ENCODE measurements at places on chromosomes 1 and 21.

GRCh38 chr1:5632224-5632623, 360.0 kb downstream of the NPHP4 start:
- DNase-seq: no peak

GRCh38 chr1:24557711-24558131, 1.8 kb downstream of the NCMAP start:
- no peak for DNase-seq

DNA sequence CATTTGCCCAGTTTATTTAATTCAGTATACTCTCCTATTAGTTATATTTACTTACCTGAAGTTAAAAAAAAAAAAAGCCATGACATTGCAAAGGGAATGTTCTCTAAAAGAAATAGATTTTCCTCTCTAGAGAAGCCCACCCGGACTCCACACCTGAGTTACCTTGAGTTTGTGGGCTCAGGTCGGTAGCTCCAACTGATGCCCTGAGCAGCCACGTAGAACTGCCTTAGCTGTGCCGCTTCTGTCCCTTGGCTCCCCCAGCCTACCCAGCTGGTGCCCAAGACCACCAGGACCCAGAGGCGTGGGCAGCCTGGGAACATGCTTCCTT, 250 bp downstream of the F5 start:
- no peak for DNase-seq

DNA sequence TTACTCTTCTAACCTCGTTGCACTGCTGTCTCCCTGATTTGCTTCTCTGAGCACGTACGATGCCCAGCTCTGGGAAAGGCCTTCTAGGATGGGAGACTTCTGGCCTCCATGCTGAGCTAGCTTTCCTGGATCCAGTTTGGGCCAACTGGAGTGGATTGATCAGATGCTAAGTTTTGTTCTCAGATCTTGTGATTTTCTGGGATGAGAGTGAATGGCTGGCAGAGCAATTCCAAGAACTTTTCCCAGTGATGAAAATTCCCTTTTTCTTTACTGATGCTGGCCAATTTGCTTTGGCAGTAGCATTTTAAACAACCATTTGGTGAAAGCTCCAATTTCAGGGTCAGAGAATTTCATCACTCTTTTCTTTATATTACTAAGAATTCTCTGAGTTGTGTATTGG, 34.9 kb upstream of the NFASC start:
- DNase-seq: no peak

- no peak for DNase-seq
These were observed 44.9 kb downstream of the SYT6 start for GRCh38 chr1:114108751-114109255.
